ENCODE measurements at places on chromosomes 3 and 15. TPM values are rescaled to one million over a fixed set of nuclear protein-coding genes. Genes with fewer than 3 reads are reported as not detected.
A peak's percentile ranks its signal among the peaks of the same experiment; 100 is the strongest.

DNA sequence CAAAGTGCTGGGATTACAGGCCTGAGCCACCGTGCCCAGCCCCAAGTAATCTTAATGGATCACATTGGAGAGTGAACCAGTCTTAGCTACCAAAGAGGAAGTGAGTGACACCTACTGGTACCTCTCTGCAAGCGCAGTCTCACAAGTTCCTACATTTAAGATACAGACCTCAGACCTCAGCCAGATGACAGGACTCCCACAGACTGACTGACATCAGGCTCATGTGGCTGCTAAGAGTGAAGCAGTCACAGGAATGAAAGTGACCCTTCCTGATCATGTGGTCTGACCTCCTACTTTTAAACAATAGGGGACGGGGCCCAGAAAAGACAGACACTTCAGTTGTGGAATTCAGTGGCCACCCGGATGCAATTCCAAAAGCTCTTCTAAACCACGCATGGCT, 36.3 kb upstream of the GNB5 start:
- no peak for DNase-seq

THRB gene
- 75.5 TPM for total RNA-seq

PXYLP1 gene
- total RNA-seq: 13.7 TPM

GRCh38 chr3:107845380-107846278, 245.2 kb downstream of the CD47 start:
- DNase-seq: no peak

DNA sequence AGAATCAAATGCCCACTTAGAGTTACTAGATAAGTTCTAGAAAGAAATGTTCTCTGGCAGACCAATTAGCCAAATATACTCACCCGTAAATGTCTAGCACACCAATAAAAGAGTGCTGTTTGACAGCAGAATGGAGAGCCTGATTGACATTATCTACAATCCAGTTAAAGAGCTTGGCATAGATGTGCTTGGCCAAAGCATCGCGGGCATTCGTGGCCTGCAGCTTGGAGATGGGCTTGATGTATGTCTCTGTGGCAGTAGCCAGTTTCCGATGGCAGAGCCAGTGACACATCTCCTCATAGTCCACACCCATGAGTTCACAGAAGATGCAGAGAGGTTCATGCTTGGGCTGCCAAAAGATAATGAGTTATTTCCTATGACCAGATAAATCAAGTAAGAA, 101.5 kb upstream of the MYO5C start:
- DNase-seq: no peak

MB21D2 gene
- 4.0 TPM for total RNA-seq

- DNase-seq: no peak
Measured at GRCh38 chr3:65596571-65597225, 442.0 kb downstream of the MAGI1 start.

- no peak for DNase-seq
Measured at GRCh38 chr3:99418209-99418635, 220.2 kb upstream of the COL8A1 start.

- no peak for DNase-seq
Measured at GRCh38 chr3:25678581-25678980, 13.9 kb upstream of the TOP2B start.

DNA sequence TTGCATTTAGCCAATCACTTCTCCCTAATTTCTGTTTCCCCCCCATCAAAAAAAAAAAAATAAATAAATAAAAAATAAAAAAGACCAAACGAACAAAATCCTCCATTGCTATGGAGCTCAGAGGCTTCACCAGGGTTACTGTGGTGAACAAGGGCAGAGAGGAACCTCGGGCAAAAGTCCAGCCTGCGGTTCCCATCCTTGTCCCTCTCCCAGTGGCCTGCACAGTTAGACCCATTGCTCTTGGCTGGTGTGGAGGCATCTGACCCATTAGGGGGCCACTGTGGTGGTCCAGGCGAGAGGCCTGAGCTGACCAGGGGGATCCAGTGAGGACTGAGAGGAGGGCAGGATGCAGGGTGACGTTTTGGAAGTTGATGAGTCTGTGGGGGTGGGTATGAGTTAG, 18.8 kb downstream of the CORO2B start:
- no peak for DNase-seq

- no peak for DNase-seq
Measured at GRCh38 chr3:141405591-141405990, 37.3 kb downstream of the ZBTB38 start.

- no peak for DNase-seq
Measured at GRCh38 chr3:125351814-125352456, 23.2 kb downstream of the ZNF148 start.

GRCh38 chr3:98326945-98327344, 26.7 kb upstream of the OR5K4 start:
- DNase-seq: no peak

- no peak for DNase-seq
Measured at GRCh38 chr3:138188013-138188730, 1.1 kb downstream of the ARMC8 start.

C3orf49 gene
- not detected for total RNA-seq

CILP gene
- 14.7 TPM for total RNA-seq

ABCC5 gene
- 39.4 TPM for total RNA-seq

DNA sequence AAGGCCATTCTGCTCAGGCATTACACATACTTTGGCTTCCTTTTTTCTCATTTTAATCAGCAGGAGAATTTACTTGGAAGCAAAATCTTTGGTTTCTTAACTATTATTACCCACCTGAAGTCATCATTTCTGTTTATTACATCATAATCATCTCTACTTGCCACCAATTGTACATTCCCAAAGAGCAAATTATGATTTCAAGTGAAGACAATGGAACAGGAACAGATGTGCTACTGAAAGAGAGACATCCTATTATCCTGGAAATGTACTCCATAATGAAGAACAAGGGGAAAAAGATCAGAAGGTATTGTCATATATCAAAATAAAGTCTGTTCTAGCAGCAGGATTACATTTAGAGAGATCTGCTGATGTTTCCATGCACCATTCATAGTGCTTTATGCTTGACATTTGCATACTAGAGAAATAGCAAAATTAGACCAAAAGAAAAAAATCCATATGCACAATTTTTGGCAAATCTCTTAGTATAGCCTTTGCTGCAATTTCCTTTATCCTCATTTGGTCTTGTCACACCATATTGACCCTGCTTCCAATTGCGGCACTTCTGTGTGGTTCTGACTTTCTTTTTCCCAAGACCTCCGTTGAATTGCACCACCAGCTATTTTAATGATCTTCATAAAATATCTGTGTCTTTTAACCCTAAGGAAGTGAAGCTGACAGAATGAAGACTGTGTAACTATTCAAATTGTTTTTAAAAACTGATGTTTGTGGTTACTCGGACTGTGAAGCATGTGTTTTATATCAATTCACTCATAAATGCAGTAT, 683.8 kb downstream of the ZNF385D start:
- DNase-seq: no peak

DNA sequence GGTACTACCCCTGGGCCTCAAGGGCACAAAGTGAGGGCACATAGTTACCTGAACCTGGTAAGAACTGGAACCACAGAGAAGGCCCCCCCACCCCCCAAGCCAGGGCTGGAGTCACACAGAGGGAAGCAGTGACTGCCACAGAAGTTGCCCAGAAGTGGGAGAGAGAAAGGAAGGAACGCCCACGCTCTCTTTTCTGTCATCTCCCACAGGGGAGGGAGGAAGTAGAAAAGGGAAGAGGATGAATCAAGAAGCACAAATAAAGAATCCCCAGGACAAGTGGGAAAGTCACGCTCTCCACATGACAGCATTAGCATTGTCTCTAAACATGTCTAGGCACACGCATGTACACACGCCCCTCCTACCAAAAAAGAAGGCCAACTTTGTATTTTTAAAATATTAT, 114.7 kb upstream of the FRMD4B start:
- no peak for DNase-seq

FGF12 gene
- total RNA-seq: 0.58 TPM

GRCh38 chr3:134092208-134092701, 62.5 kb upstream of the SLCO2A1 start:
- DNase-seq: no peak

ACKR2 gene
- 10.4 TPM for total RNA-seq

ZNF662 gene
- 6.7 TPM for total RNA-seq

GRCh38 chr3:89787979-89788378, 680.6 kb downstream of the EPHA3 start:
- DNase-seq: no peak

RTP3 gene
- total RNA-seq: not detected

GRCh38 chr15:71883447-71883846, 73.1 kb downstream of the NR2E3 start:
- DNase-seq: no peak

- no peak for DNase-seq
Measured at GRCh38 chr3:166461626-166462025, 624.4 kb upstream of the BCHE start.

- peak; percentile 37 for DNase-seq
Measured at GRCh38 chr3:54120657-54121413, 1.5 kb upstream of the CACNA2D3 start.

- no peak for DNase-seq
Measured at GRCh38 chr15:79071901-79072300, 18.7 kb downstream of the RASGRF1 start.

- no peak for DNase-seq
Measured at GRCh38 chr3:111917300-111917699, 58.2 kb downstream of the PHLDB2 start.

ROPN1 gene
- 0.41 TPM for total RNA-seq

DNA sequence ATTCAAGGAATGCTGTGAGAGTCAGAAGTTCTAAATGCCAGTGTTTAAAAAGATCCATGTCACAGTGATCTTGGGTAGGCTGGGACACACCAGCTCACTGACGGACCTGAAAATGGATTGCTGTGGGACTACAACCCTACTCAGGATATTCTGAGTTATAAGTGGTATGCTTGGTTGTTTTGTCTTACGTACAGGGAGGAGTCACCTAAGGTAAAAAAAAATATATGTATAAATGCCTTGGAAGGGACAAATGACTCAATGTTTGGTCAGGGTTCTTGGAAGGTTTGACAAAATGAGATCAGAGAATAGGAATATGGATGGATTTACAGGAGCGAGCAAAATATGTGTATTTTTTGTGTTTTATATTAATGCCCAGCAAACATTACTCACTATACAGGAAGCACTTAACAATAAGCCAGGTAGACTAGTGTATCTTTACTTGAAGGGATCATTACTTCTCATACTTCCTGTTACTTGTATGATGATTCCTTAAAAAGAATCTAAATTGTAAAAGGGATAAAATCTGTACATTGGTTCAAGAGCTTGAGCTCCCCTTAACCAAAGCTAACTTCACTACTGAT, 767.3 kb downstream of the GBE1 start:
- no peak for DNase-seq

DNA sequence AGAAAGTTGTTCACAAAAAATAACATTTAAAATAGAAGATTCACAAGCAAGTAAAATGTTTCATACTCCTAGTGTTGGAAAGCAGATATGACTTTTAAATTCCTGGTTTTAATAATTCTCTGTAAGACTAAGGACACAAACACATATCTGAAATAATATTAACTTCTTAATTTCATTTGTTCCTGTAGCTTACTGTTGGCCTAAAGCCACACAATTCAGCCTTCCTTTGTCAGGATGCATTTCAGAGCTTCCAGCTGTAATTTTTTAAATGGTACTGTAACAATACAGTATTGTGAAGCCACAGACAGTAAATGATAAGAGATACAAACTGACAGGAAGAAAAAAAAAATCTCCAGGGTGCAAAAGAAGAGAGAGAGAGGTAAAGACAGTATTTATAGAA, 84.2 kb downstream of the TMCC1 start:
- no peak for DNase-seq

DNA sequence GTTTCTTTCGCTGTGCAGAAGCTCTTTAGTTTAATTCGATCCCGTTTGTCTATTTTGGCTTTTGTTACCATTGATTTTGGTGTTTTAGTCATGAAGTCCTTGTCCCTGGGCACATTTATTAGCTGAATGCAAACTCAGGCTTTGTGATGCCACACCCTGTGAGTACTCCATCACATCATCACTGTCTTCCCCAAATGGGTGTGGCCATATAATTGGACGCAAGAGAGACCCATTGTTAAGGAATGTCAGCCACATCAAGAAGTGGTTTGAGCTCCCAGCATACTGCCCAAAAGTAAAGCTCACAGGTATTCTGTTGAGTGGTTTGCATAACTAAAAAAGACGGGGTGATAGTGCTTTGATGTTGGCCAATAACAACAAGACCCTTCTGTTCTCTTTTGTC, 245.7 kb downstream of the SV2B start:
- no peak for DNase-seq

GOLGA6B gene
- total RNA-seq: not detected

- no peak for DNase-seq
Measured at GRCh38 chr15:92166751-92167405, 226.8 kb upstream of the ST8SIA2 start.

GRCh38 chr3:49780080-49780974, 6.0 kb downstream of the IP6K1 start:
- no peak for DNase-seq

- no peak for DNase-seq
Measured at GRCh38 chr15:33975022-33975565, 6.8 kb downstream of the CHRM5 start.

DNA sequence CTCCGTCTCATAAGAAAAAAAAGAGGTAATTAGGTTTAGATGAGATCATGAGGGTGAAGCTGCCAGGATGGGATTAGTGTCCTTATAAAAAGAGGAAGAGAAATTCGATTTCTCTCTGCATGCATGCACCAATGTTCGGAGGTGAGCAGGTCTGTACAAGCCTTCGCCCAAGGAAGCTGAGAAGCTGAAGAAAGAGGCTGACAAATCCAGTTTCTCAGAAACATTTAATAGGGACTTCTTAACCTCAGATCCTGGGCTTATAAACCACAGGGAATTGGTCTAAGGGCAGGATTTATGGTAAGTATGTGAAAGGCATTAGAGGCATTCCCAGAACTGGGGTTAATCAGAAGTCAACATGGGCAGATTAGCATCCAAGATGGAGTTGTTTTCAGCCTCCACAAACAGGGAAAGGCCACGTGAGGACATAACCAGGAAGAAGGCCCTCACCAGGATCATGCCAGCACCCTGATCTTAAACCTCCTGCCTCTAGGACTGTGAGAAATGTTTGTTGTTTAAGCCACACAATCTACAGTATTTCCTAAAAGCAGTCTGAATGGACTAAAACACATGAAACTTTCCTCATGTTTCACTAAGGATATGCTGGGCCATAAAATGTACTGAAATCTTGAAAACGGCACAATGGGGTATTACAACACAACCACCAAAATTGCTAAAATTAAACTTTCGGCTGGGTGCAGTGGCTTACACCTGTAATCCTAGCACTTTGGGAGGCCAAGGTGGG, 11.3 kb downstream of the SHISA5 start:
- DNase-seq: no peak

- DNase-seq: no peak
Measured at GRCh38 chr3:125359700-125360099, 15.4 kb downstream of the ZNF148 start.

Data from mucosa of descending colon (tissue), 3 donors.